ENCODE measurements at places on chromosomes 12 and 14.

DNA sequence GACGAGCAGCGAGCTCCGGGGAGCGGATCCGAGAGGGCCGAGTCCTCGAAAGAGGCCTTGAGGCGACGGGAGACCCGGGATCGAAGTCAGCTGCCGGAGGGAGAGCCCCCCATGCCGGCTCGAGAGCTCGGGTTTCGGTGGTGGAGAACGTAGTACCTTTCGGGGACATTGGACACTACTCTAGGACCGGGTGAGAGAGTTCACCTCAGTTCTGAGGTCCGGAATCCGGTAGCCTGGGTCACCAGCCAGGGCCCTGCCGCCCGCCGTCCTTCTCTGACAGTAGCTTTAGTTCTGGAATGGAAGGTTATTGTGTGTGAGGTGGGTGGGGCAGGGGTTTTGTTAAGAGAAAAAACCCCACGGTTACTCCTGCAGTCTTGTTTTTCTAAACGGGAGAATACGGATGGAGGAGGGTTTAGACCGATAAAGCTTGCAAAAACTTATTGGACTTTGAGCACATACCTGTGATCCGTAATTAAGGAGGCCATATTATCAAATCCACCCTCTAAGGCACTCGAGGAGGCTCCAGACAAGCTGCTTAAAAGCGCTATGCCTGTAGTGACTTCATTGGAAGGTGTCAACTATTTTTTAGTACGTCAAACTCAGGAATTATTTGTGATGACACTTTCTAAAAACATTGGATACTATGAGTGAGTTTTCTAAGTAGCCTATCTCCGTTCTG, 765 bp downstream of the SCYL2 start:
- no peak for DNase-seq

DNA sequence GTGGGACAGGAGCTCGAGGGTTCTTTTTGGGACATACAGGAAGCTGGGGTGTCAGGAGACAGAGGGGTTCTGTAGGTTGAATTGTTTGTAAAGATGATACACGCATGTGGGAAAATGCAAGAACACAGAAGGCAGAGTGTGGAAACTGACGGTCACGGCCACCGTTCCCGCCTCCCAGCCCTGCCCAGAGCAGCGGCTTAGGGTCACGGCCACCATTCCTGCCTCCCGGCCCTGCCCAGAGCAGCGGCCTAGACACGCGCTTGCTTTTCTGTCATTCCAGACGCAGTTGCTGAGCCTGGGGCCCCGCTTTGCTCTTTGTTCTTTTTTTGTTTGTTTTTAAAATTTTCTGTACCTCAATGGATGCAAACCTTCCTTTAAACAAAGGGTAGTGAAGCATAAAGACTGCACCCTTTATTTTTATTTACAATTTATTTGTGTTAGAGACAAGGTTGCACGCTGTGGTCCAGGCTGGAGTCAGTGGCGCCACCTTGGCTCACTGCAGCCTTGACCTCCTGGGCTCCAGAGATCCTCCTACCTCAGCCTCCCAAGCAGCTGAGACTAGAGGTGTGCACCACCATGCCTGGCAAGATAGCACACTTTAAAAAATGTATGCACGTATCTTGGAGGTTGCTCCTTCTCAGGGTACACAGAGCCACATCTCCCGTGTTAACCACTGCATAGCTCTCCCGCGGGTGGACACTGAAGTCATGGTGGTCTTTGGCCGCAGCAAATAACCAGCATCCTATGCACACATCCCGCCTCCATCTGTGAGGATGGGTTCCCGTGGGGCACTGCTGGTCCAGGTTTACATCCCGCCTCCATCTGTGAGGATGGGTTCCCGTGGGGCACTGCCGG, 142.3 kb downstream of the ADGRD1 start:
- DNase-seq: no peak

GRCh38 chr14:22465201-22465840, 123.7 kb downstream of the DAD1 start:
- DNase-seq: no peak

GRCh38 chr14:53655080-53655785, 301.4 kb downstream of the BMP4 start:
- no peak for DNase-seq

GRCh38 chr12:49703647-49704137, 3.5 kb downstream of the FMNL3 start:
- DNase-seq: no peak

DNA sequence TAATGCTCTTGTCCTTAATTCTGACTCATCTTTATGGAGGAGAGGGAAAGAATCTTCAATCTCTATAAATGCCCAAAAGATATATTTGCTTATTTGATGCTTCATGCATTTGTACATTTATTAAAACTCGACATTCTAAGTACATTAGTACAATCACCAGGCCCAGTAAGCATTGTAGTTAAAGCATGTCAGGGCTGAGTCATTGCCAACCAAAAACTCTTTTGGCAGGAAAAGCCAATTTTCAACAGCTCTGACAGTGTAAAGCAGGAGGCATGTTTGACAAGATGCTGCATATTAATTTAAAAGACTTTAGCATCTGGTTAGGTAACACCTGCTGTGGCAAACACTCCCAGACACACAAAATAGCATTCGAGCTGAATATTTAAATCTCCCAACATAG, 290.9 kb downstream of the PPFIA2 start:
- DNase-seq: no peak

- DNase-seq: no peak
Observed at GRCh38 chr12:24224401-24224800, 274.9 kb upstream of the SOX5 start.

DNA sequence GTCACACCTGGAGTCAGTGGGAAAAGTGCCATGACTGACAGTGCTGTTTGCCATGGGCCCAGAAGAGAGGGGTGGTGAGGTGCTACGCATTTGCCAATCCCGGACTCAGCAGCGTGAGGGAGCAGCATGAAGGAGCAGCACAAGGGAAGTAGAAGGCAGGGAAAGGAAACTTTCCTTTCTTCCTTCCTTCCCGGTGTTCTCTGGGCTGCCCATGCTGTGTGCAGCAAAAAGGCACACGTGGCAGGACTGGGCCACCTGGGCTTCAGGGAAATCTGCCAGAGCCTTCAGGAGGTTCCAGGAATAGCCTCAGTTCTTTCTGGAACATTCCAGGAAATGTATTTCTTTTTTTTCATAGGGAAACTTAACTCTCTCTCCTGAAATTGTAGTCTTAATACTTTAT, 23.0 kb downstream of the TRIM9 start:
- no peak for DNase-seq

- DNase-seq: no peak
Observed at GRCh38 chr12:3611860-3612703, 121.1 kb downstream of the PRMT8 start.

DNA sequence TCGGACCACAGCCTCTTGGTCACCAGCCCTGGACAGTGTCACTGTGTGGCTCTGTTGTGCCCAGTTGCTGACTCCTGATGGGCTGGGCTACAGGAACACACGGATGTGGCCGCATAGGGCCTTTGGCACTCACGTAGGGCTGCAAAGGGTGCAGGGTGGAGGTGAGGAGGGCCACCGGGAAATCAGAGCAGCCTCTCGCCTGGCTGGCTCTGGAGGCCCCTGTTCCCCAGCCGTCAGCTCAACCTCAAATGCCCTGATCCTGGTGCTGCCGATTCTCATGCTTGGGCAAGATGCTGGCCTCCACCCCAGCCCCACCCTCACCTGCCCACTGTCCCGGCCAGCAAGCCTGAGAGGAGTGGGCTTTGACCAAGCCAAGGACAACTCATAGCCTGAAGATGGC, 59.0 kb downstream of the SLC6A12 start:
- no peak for DNase-seq

GRCh38 chr14:26846388-26846787, 248.6 kb upstream of the NOVA1 start:
- DNase-seq: no peak

GRCh38 chr12:89156862-89157262, 195.4 kb downstream of the DUSP6 start:
- DNase-seq: no peak

GRCh38 chr14:24300326-24300980, 803 bp downstream of the NOP9 start:
- no peak for DNase-seq

DNA sequence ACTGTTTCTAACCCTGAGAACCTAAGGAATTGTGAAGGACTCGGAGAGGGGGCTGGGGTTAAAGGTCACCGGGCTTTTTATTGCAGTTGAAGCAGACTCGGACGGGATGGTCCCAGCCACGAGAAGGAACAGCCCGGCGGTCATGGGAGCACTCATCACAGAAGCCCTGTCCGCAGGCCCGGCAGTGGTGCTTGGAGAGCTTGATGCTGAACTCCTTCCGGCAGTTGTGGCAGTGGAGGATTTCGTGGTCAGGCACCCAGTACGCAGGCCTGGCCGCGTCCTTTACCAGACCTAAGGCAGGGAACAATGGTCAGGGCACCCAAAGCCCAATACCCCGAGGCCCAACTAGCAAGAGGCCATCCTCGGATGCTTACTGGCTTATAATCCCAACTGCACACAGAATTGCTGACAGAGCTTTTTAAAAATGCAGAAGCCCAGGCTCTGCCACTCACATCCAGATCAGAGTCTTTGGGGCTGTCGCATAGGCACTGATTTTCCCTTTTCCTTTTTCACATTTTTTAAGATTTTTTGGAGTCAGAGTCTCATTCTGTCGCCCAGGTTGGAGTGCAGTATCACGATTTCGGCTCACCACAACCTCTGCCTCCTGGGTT, 44.7 kb downstream of the DCAF4 start:
- no peak for DNase-seq
